ENCODE measurements at places on chromosomes 2 and 18. TPM values are rescaled to one million over a fixed set of nuclear protein-coding genes. Genes with fewer than 3 reads are reported as not detected.

PROKR1 gene
- total RNA-seq = 0.25 TPM

CBLN2 gene
- 219 TPM for total RNA-seq

CCDC68 gene
- total RNA-seq = 1.2 TPM

TBC1D8 gene
- 6.1 TPM for total RNA-seq

TUBA3E gene
- not detected for total RNA-seq

TNFRSF11A gene
- total RNA-seq = under 0.01 TPM

SLC40A1 gene
- 18.4 TPM for total RNA-seq

CTAGE1 gene
- total RNA-seq = not detected

HSBP1L1 gene
- 1.5 TPM for total RNA-seq

IGFBP5 gene
- 34.9 TPM for total RNA-seq

SCN1A gene
- 16.0 TPM for total RNA-seq

ADGRF3 gene
- total RNA-seq = under 0.01 TPM

AMER3 gene
- 26.8 TPM for total RNA-seq

ZNF513 gene
- 9.1 TPM for total RNA-seq

ANKRD36B gene
- 197 TPM for total RNA-seq

TTLL4 gene
- 9.6 TPM for total RNA-seq

DSC2 gene
- 5.4 TPM for total RNA-seq

KCNG3 gene
- total RNA-seq = 0.49 TPM

GPBAR1 gene
- total RNA-seq = 0.25 TPM

SNTG2 gene
- 0.98 TPM for total RNA-seq

RTP5 gene
- total RNA-seq = 5.2 TPM

NOSTRIN gene
- total RNA-seq = 7.1 TPM

LINC00305 gene
- not detected for total RNA-seq

GALNT13 gene
- total RNA-seq = 22.1 TPM
